ENCODE measurements at places on chromosomes 5 and 9. TPM values are rescaled to one million over a fixed set of nuclear protein-coding genes. Genes with fewer than 3 reads are reported as not detected.

The LCN9 gene
- 2.5 TPM for polyA plus RNA-seq

The IFNK gene
- not detected for polyA plus RNA-seq

The PCDH12 gene
- polyA plus RNA-seq = not detected

The ZFP2 gene
- polyA plus RNA-seq = 14.5 TPM

The DTWD2 gene
- 3.3 TPM for polyA plus RNA-seq

The PITX1 gene
- polyA plus RNA-seq = not detected

The SLC46A2 gene
- polyA plus RNA-seq = not detected

The FPGS gene
- 60.5 TPM for polyA plus RNA-seq

The PCDHB2 gene
- 105 TPM for polyA plus RNA-seq

The NUTM2G gene
- 0.18 TPM for polyA plus RNA-seq

The DNAH5 gene
- 12.8 TPM for polyA plus RNA-seq

The LCN6 gene
- polyA plus RNA-seq = not detected

The GLT6D1 gene
- not detected for polyA plus RNA-seq

The PALM2AKAP2 gene
- 0.41 TPM for polyA plus RNA-seq

The GARIN3 gene
- not detected for polyA plus RNA-seq

The IGFBPL1 gene
- 372 TPM for polyA plus RNA-seq

The SLC6A19 gene
- polyA plus RNA-seq = not detected

The FAM163B gene
- 1.5 TPM for polyA plus RNA-seq

The TOR4A gene
- polyA plus RNA-seq = 0.70 TPM

The CLIC3 gene
- not detected for polyA plus RNA-seq

The HTR4 gene
- polyA plus RNA-seq = not detected

The CNTNAP3B gene
- polyA plus RNA-seq = 9.7 TPM

The GLIPR2 gene
- polyA plus RNA-seq = 8.0 TPM

The FCN1 gene
- not detected for polyA plus RNA-seq

The OBP2B gene
- not detected for polyA plus RNA-seq

The HEMGN gene
- polyA plus RNA-seq = not detected

All from neural cell (in vitro differentiated cells).